COR-L47 (cell line): ENCODE measurements at places on chromosomes 13 and 19.
A peak's percentile ranks its signal among the peaks of the same experiment; 100 is the strongest.

GRCh38 chr13:21426238-21426637, 32.9 kb downstream of the ZDHHC20 start:
- DNase-seq, result no peak

- no peak for DNase-seq
Measured at GRCh38 chr19:49875177-49875576, 2.0 kb downstream of the AKT1S1 start.

DNA sequence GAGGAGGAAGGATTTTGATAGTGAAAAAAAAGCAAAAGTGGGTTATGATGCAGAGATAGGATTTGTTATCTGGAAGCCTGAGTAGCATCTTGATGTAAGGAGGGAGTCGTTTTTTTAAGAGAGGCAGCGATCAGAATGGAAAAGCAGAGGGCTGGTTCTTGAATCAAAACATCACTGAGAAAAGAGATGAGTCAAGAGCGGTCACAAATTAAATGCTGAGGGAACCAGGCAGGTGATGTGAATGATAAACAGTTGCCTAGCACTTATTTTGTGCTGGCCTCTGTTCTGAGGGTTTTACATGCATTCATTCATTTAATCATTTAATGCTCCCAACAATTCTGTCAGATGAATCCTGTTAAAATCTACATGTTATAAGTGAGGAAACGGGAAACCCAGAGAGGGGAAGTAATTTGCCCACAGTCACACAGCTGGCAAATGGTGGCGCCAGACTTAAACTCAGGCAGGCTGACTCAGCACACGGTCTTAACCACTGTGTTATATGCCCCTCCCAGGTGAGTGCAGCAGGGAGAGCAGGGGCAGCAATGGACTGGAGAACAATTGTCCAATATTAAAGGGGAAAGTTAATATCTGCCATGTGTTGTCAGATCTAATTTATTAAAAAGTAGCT, 21.4 kb downstream of the SIGLECL1 start:
- no peak for DNase-seq

DNA sequence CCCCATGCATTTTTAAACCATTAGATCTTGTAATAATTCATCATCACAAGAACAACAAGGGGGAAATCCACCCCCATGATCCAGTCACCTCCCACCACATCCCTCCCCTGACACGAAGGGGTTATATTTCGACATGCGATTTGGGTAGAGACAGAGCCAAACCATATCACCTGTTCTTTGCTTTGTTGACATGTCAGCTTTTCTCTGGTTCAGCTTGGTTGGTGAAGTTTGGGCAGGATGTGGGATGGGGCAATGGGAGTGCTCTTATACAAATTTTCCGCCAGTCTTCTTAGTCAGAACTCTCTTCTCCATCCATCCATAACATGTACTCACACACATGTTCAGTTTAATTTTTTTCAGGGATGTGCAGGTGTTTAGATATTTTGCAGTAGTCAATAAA, 12.9 kb downstream of the TPP2 start:
- no peak for DNase-seq

- no peak for DNase-seq
Measured at GRCh38 chr13:51370116-51370515, 30.6 kb downstream of the SERPINE3 start.

GRCh38 chr13:99434258-99434788, 66.9 kb upstream of the TM9SF2 start:
- no peak for DNase-seq

- no peak for DNase-seq
Measured at GRCh38 chr19:21585281-21585890, 80.0 kb downstream of the ZNF429 start.

- peak; percentile 66 for DNase-seq
Measured at GRCh38 chr13:104286566-104287290, 1220.5 kb upstream of the SLC10A2 start.

GRCh38 chr19:33311326-33311682, 9.0 kb upstream of the CEBPA start:
- DNase-seq, result no peak

GRCh38 chr13:113927661-113928581, 46.0 kb downstream of the C13orf46 start:
- no peak for DNase-seq

DNA sequence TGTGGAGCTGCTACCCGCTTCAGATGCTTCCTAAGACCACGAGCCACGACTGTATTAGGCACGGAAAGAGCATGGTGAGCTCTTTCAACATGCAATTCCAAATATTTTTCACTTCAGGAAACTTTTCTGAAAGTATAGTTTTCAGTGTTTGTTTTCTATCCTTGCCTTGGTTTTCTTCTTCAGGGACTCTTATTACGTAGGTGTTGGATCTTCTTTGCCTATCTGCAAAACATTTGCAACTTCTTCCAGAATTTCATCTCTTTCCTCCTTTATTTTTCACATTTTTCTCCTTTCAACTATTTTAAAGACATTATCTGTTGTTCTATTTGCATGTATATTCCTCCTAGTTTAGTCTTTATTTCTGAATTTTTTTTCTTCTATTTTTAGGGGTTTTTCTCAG, 148.9 kb upstream of the LSM14A start:
- no peak for DNase-seq

GRCh38 chr13:97460004-97460775, 26.2 kb downstream of the RAP2A start:
- no peak for DNase-seq

DNA sequence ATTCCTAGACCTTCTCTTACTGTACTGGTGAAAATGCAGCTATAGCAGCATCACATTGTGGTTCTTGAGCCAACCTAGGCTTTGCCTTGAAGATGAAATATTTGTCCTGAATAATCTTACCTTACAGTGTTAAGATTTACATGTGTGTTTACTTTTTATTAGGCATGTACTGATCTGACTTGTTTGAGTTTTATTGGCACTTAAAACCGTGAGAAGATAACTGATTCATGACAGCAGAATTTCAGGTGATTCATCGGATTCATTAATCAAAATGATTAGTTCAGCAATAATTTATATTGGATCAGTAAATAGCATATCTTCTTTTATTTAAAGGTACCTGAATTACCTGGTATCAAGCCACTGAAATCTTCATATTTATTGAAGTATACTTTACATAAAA, 296.3 kb downstream of the KLF5 start:
- DNase-seq, result no peak

DNA sequence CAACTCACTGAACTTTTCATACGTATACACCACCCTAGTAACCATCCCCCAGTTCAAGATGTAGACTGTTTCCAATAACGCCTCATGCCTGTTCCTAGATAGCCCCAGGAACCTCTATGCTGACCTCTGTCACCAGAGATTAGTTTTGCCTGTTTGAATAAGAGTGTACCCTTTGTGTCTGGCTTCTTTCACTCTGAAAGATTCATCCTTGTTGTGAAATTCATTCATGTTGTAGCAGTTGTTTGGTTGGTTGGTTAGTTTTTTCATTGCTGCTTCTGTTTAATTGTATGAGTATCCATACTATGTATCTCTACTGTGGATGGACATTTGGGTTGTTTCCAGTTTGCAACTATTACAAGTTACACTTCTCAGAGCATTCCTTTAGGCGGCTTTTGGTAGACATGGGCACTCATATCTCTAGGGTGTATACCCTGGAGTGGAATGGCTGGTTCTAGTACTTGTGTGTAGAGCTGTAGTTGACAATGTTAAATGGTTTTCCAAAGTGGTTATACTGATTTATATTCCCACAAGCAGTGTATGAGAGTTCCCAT, 1.6 kb downstream of the RNASEH2B start:
- DNase-seq, result no peak

- DNase-seq, result no peak
Measured at GRCh38 chr19:40921005-40921897, 39.2 kb upstream of the CYP2A7 start.

- no peak for DNase-seq
Measured at GRCh38 chr13:76019421-76020044, 383.4 kb downstream of the LMO7 start.

DNA sequence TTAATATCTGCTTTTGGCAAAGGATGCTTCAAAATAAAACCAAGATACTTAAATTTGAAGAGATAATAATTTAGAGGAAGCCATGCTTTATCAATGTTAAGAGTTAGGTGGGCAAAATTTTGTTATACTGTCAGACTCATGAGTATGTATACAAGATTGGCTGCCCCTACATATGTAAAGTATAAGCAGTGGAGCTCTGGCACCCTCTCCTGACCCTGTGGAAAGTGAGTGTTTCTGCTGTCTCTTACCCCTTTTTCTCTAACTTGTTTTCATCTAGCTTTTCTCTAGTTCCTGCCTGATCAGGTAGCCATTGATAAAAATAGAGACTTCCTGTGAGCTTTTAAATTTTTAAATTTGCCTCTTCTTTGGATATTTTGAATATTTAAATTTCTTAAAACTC, 710.9 kb upstream of the SPRY2 start:
- no peak for DNase-seq

- no peak for DNase-seq
Measured at GRCh38 chr13:22749626-22750025, 431.2 kb upstream of the SGCG start.

- peak; percentile 86 for DNase-seq
Measured at GRCh38 chr19:12801466-12802266, at the start of the genes PRDX2 and THSD8. Gene PRDX2 (minus strand): TSS chr19:12801800. CDS start chr19:12801261, 539 bp downstream. Gene THSD8 (plus strand): TSS chr19:12802069. CDS start chr19:12802072, 3 bp downstream.

GRCh38 chr13:40149611-40150274, 494.3 kb downstream of the COG6 start:
- DNase-seq, result no peak

- no peak for DNase-seq
Measured at GRCh38 chr13:40626561-40626960, 39.9 kb downstream of the FOXO1 start.

GRCh38 chr13:41459432-41460073, 2.2 kb downstream of the RGCC start:
- no peak for DNase-seq

DNA sequence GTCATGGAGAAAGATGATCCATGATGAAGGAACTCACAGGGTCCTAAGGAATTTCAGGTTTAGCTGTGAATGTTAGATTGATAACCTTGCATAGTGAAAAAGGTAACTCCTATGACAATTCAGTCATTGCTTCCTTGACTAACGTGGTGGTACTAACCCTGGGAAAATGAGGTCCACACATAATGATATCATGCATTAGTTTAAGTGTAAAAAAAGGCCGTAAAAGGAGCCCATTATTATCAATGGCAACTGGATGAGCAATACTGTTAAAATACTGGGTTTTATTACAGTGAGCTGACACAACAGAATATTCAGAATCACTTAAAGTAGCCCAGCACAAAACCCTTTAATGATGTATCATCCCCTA, 515.4 kb downstream of the DCT start:
- DNase-seq, result no peak

DNA sequence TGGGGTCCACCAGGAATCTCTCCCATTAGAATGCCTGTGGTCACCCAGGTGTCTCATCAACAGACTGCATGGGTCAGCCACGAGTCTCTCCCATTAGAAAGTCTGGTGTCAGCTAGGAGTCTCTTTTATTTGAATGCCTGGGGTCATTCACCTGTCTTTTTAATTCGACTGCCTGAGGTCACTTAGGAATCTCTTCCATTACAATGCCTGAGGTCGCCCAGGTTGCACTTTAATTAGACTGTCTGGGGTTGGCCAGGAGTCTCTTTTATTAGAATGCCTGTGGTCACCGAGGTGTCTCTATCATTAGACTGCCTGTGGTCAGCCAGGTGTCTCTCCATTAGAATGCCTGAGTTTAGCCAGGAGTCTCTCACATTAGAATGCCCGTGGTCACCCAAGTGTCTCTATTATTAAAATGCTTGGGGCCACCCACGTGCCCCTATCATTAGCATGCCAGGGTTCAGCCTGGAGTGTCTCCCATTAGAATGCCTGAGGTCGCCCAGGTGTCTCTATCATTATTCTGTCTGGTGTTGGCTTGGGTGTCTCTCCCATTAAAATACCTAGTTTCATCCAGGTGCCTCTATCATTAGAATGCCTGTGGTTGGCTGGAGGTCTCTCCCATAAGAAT, 1474.3 kb downstream of the UQCRFS1 start:
- no peak for DNase-seq

DNA sequence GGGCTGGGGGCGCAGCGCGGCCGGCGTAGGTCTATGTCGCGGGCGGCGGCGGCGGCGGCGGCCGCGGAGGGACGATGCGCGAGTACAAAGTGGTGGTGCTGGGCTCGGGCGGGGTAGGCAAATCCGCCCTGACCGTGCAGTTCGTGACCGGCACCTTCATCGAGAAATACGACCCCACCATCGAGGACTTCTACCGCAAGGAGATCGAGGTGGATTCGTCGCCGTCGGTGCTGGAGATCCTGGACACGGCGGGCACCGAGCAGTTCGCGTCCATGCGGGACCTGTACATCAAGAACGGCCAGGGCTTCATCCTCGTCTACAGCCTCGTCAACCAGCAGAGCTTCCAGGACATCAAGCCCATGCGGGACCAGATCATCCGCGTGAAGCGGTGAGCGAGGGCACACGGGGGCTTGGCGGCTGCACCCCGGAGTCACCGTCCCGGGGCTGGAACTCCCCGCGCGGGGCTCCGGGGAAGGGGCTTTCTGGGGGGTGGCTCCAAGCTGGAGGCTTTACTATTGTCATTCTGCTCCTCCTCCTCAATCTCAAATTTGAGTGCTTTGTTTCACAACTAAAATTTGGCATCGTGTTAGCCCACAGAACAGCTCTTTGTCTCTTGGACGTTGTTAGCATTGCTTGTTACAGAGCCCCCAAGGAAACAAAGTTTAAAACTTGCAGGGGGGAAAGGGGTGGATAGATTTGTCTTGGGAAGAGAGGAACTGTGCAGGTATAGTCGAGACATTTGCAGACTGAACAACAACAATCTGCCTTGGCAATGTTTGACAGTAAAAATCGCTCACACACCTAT, 630 bp downstream of the RAP2A start:
- DNase-seq, result peak; percentile 49

- DNase-seq, result no peak
Measured at GRCh38 chr13:35448465-35448864, 28.0 kb downstream of the MAB21L1 start.

- no peak for DNase-seq
Measured at GRCh38 chr19:8116437-8117293, 32.7 kb downstream of the FBN3 start.

GRCh38 chr13:36736119-36736726, 62.4 kb downstream of the SERTM1 start:
- peak; percentile 77 for DNase-seq

GRCh38 chr13:62280590-62280989, 864.9 kb upstream of the PCDH20 start:
- DNase-seq, result no peak

GRCh38 chr13:107421951-107422350, 793.4 kb downstream of the LIG4 start:
- DNase-seq, result no peak

DNA sequence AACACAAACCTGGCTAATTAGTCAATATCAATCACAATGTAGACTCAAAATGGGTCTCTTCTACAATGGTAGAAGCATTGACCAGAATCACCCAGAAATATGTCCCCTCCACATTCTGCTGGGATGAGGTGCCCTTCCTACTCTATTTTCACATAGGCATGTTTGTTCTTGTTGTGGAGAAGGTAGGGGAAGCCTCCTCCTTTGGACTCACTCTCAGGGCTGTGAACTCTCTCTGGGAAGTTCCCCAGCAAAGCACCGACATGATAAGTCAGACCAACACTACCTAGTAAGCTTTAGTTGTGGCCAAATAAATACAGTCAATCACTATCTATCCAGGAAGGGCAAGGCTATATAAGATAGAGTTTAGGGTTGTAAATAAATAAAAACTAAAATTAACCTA, 194.5 kb upstream of the UBL3 start:
- DNase-seq, result no peak
